Stimulated activated CD8-positive, alpha-beta memory T cell treated with anti-CD3 and anti-CD28 coated beads, Interleukin-4, amount 100 ng/mL, for 1 hour (primary cell): ENCODE measurements at places on chromosomes 13 and 19.

DNA sequence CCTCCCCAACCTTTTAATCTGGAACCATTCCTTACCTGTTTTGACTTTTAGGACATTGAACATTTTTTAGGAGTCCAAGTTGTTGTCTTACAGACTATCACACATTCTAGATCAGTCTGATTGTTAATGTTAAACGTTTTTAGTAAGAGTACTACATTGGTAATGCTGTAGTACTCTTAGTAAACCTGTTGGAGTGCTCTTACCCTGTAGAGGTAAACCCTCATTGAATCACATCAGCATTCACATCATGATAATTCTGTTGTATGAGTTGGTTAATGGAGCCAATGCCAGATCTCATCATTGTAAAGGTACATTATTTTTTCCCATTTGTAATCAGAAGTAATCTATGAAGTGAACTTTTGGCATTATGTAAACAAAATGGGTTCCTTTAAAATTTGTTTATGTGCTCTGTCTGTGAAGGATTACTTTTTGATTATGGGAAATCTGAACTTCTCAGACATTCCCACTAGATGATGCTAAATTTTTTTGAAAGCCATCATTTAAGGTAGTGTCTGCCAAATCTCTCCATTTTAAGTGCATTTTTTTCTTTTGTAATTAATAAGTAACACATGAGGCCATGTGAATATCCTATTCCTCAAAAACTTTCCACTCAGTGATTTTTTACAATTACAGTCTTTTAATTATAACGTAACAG, 55.2 kb downstream of the VWA8 start:
- no peak for DNase-seq

GRCh38 chr13:113080361-113080831, 25.2 kb upstream of the F7 start:
- no peak for DNase-seq

DNA sequence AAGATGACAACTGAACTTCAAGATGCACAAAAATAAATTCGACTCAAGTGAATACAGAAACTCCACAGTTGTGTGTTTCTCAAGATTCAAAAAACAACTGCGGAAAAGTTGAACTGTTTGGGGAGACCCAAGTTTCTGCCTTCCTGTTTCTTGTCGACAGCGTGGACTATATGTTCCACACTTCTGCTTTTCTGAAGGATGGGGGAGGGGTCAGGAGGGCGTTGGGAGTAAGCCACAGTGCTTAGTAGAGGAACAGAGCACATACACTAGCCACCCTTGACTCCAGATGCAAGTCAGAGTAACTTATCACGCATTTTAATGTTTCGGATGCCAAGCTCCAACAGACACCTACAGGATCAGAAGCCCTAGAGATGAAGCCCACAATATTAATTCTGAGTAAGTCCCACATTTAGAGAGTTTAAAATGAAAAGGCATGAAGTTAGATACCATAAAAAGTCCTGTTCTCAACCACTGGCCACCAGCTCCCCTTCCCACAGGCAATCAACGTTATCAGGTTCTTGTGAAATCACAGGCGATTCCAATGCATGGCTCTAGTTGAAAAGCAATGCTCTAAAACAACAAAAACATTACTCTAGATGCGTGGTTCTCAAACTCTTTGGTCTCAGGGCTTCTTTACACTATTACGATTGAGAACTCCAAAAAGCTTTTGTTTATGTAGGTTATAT, 4.2 kb downstream of the TUBGCP3 start:
- DNase-seq = no peak

DNA sequence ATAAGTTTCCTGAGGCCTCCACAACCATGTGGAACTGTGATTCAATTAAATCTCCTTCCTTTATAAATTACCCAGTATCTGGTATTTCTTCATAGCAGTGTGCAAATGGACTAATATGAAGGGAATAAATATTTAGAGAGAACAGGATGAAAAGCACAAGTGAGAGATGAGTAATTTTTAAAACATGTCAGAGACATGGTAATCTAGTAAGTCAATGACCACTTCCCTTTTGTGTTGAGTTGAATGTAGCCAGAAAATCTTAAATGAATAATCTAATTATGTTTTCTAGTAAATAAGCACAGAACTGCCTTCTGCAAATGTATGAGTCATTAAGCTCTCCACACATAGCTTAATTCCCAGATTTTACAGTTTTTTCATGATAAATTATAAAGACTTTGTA, 524.1 kb upstream of the SLITRK5 start:
- DNase-seq = no peak

DNA sequence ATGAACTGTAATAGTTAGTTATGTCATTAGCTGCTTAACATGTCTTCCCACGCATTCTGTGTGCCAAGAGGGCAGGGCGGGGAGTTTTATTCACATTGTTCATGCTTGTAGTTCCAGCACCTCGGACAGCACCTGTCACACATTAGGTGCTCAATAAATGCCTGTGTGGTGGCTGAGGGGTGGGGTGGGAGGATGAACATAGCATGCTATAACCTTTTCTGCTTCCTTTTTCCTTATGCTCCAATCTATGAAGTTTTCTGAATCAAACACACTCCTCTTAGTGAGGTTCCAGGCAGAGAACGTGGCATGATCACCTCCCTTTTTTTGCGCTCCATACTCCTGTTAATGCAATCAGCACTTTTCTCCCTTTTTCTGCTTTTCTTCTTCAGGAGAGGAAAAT, 15.8 kb upstream of the PTPRS start:
- DNase-seq = no peak

- no peak for DNase-seq
Observed at GRCh38 chr13:73908809-73909208, 225.4 kb downstream of the KLF12 start.

DNA sequence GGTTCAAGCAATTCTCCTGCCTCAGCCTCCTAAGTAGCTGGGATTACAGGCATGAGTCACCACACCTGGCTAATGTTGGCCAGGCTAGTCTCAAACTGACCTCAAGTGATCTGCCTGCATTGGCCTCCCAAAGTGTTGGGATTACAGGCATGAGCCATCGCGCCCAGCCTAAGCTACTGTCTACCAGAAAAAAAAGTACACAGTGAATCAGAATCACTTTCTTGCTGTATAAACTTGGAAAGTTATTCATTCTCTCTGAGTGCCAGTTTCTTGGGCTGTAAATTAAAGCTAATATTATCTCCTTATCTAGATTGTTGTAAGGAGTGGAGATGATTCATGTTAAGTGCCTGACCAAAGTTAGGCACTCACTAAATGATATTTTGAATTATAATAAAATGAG, 242.8 kb downstream of the ENOX1 start:
- DNase-seq = no peak

DNA sequence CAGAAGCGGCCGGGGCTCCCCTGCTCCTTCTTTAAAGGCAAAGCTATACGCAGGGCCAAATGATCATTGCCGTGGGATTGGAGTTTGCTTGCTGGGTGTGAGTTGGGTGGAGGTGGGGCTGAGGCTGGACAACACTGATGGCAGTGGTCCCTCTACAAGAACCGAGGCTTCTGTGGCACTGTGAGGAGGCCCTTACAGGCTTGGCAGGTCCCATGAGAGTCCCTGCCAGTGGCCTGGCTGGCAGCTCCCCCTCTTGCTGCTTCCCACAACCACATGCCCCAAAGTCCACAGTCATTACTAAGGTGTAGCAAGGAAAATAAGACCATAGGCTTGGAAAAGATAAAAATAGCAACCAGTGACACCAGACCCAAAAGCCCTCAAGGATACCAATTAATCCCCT, 98.4 kb downstream of the ANKRD10 start:
- no peak for DNase-seq
